ENCODE measurements at places on chromosomes 12 and 14.

GRCh38 chr12:98639491-98639890 lies 5.1 kb downstream of the IKBIP start:
- DNase-seq: no peak

- no peak for DNase-seq
Measured at GRCh38 chr14:99703381-99703780, 19.3 kb downstream of the CYP46A1 start.

GRCh38 chr14:106838991-106839769 lies 1312.8 kb downstream of the TMEM121 start:
- DNase-seq: no peak

DNA sequence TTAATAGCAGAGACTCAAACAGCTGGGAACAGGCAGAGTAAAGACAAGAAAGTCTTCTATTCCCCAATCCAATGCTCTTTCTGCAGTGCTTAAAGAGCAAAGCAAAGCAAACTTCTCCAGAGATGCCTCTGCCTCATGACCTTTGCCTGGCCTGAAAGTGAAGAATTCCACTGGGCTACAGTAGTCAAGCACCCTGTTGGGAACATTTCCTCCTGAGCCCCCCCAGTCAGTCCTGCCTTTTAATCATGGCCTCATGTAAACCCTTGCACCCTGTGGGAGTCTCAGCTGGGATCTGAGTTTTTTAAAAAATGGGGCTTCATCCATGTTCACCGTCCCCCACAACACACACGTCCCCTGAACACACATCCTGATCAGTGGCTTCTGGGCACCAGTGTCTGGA lies 62.7 kb upstream of the TSPAN11 start:
- no peak for DNase-seq

DNA sequence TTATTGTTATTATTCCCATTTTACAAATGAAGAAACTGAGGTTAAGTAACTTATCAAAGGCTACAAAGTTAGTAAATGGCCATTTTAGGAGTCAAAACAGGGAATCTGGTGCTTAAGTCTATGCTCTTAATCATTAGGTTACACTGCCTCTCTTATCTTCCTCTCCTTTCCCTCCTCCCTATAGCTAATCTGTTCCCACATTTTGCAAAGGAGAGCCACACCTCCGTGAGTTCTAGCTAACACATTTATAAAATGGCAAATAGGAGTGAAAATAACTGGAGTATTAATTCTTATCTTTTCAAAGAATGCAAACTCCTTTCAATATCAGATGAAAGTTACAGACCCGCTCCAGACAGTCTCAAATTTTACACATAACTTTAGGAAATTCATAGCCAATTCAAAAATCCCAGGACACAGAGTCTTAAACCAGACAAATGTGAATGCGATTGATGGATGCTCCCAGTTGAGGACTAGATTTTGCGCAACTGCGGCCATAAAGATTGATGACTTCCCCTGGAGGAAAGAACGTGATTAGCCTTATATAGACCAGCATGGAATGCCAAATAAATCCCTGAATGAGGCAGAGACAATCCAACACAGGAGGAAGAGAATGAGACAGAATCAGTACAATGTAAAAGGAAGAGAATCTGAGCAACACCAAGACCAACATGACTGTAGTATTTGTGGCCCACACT lies 225.0 kb upstream of the ARID2 start:
- DNase-seq: no peak

DNA sequence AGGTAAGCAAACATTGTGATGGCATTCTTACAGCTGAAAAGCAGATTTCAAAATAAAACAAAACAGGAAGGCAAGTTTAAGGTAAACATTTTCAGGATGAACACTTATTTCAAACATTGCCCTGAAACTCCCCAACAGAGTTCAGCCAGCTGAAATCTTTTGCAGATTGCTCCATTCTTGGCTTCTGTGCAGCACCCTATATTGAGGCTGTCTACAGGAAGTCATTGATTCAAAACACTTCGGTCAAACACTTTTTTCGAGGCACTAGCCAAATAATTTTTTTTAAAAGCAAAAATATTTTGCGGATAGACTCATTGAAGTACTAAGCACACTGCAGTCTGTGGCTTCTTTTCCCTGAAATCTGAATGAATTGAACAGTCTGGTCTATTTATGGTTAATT lies 318.1 kb upstream of the PDE3A start:
- no peak for DNase-seq

- DNase-seq: peak; percentile 90
Measured at GRCh38 chr14:70600382-70601157, at the start of gene MED6. Gene MED6, minus strand, starts transcription at chr14:70600655. Its CDS starts 18 bp downstream, at chr14:70600637.

DNA sequence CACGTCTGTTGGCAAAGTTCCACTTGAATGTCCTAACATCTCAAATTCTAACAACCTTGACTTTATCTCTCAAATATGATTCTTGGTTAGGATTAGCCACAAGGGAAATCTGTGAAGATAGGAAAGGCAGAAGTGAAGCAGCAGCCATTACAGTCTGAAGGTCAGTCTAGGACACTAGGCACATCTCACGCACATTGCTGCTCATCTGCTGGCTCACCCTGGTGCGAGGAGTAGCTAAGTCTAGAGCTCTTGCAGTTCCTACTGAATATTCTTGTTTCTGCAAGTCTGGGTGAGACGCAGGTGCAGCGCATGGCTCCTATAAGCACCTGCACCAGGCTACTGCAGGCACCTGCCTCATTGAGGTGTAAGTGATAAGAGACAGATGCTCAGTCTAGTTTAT lies 6.4 kb upstream of the SLC25A3 start:
- no peak for DNase-seq

DNA sequence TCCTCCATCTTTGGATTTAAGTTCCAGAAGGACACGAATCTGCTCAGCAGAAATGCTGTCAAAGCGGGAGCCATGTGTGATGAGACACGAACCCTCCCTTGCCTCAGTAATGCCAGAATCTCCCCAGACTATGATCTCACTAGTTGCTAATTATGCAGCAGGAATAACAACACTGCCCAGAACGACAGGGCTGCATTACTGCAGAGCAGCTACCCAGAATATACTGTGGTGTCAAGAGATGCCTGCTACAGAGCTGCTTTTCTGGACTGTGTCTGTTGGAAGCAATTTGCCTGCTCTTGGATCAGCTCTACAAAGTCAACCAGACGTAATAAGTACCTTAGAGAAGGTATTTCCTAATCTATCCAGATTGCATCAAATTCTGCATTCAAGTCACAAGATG lies 5.5 kb downstream of the CSRNP2 start:
- DNase-seq: no peak

- no peak for DNase-seq
Measured at GRCh38 chr12:113240395-113240794, 19.1 kb downstream of the TPCN1 start.

GRCh38 chr14:52882824-52883223 lies 68.0 kb downstream of the FERMT2 start:
- DNase-seq: no peak

DNA sequence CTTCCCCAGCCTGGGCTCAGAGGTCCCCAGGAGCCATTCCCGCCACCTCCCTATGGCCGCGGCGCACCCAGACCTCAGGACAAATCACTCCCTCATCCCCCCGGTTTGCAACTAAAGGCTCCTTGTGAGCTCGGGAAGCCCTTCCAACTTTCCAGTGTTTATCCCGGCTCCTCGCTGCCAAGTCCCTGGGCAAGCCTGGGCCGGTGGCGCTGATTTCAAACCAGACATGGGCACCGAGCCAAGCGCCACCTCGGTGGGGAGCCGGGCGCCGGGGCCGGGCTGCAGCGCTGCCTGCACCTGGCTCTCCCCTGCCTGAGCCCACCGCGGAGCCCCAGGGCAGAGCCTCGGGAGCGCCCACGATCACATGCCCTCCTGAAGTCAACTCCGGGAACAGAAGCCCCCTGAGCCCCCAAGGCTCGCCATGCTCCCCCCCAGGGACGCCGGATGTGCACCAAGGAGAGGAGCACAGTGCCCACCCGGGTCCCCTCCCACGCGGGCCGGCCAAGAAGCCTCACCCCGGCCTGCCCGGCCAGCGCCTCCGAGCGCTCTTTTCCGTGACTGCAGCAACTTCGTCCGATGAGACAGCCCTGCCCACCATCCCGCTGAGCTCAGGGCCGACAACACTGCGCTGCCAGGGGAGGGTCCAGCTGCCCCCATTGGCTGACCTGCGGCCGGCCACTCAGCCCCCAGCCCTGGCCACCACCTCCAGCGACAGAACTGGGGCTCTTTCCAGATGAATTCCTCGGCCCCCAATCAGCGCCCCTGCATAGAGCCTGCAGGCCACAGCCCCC lies 50.0 kb downstream of the NCOR2 start:
- no peak for DNase-seq

GRCh38 chr14:78697341-78697740 lies 527.2 kb downstream of the NRXN3 start:
- no peak for DNase-seq

DNA sequence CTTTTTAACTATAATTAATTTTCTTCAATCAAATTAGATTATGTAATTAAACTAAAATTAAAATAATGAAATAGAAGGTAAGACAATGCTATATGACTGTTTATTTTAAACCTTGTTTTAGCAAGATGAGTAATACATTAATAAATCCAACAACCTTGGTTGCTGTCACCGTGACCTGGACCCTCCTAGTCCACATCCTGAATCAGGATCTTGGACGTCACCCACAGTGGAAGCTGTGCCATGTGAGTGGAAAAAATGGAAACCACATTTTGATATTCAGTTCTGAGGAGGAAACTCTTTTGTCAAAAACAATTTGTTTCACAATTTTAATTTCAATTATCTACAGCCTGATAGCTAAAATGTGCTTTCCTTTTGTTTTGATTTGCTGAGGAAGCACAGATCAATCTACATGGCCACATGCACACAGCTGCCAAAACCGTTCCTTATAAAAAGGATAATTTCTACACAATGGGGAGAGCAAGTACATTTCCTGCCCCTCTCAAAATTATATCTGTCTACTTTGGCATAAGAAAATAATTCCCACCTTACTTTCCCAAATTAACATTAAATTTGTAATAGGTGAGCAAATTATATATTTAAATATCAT lies 255.5 kb downstream of the RASSF9 start:
- no peak for DNase-seq

DNA sequence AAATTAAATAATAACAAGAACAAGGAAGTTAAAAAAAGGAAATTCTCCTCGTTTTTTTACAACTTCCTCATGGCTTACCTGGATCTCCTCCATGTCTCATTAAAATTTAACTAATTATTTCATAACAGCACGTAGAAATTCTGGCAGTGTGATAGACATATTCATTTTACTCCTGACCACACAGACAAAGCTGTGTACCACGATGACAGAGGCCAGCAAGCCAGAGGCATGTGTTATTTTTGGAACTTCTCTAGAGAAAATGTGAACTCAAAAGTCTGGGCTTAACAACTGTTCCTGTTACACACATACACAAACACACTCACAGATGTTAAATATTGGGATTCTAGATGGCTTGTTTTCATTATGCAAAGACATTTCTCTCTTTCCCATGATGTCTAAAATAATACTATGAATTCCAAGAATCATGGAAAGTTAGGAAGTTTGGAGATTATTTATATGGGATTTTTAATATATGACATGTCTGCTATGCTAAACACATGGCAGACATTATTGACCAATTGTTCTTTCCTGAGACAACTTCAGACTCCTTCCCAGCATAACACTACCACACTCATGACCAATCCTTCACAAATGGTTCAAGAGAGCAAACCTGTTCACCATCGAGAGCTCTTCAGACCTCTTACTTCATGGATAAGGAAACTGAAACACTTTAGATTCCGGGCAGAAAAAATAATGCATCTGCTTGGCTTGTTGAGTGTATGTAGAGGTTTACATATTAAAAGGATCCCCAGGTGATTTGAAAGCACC lies 158.7 kb downstream of the DACT1 start:
- no peak for DNase-seq

- DNase-seq: no peak
Measured at GRCh38 chr14:64409126-64409920, 21.2 kb downstream of the MTHFD1 start.

DNA sequence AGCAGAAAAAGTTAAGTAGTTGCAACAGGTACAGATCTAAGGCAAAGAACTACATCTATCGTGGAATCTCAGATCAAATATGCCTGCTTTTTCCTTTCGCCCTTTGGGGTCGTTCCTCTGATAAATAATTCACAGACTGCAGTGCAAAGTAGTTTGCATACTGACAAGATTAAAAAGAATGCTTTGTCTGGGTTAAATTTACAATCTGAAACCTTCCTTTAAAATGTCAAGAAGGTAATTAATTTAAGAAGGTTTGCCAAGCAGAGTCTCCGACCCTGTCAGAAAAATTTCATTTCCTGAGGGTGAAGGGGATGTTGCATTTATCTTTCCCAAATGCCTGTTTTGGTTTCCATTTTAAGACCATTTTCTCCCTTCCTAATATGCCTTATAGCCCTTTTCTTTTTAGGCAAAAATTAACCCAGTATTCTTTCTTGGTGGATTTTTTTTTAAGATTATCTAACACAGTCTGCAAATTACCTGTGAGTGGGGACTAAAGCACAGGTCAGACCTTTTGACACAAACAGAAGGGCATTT lies 406.9 kb downstream of the LRIG3 start:
- DNase-seq: no peak

DNA sequence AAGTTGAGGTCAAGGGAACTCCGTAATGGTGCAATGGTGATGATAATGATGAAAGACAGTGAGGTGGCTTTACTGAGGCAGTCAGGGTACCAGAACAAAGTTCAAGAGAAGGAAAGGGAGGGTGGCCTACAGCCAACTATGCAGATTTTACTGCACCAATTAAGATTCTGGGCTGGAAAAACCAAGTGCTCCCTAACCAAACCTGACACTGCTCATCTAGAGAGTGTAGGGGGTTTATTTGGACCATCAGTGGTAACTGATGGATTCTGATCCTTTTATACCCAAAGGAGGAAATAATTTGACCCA lies 387 bp downstream of the LRRC9 start:
- DNase-seq: no peak

- DNase-seq: no peak
Measured at GRCh38 chr12:47757840-47758583, 668 bp downstream of the RAPGEF3 start.

GRCh38 chr12:112007945-112008344 lies 5.0 kb downstream of the TMEM116 start:
- DNase-seq: no peak

- DNase-seq: no peak
Measured at GRCh38 chr14:81319314-81319713, 80.8 kb downstream of the STON2 start.

DNA sequence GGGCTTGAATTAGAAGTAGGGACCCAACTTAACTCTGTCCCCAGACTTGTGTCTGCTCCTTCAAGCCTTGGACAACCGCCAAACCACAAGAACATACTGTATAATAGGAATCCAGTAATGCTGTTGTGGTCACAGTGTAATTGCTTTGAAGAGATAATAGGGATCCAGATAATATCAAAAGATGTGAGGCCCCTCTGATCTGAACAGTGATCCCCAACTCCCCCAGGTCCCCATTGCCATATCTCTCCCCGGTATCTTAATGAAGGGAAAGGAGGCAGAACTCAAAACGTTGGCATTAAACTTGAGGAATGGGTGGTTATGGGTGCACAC lies 8.5 kb upstream of the PLEKHH1 start:
- no peak for DNase-seq

- DNase-seq: no peak
Measured at GRCh38 chr12:7512553-7512952, 9.0 kb upstream of the CD163 start.

- no peak for DNase-seq
Measured at GRCh38 chr12:121187501-121187900, 22.4 kb upstream of the P2RX4 start.

Measured in stimulated activated CD4-positive, alpha-beta T cell treated with anti-CD3 and anti-CD28 coated beads, Interleukin-12 subunit alpha, Interleukin-12 subunit beta, amount 100 ng/mL, for 4 hours (primary cell).